ENCODE measurements at places on chromosomes 12 and 14. TPM values are rescaled to one million over a fixed set of nuclear protein-coding genes. Genes with fewer than 3 reads are reported as not detected.

DNA sequence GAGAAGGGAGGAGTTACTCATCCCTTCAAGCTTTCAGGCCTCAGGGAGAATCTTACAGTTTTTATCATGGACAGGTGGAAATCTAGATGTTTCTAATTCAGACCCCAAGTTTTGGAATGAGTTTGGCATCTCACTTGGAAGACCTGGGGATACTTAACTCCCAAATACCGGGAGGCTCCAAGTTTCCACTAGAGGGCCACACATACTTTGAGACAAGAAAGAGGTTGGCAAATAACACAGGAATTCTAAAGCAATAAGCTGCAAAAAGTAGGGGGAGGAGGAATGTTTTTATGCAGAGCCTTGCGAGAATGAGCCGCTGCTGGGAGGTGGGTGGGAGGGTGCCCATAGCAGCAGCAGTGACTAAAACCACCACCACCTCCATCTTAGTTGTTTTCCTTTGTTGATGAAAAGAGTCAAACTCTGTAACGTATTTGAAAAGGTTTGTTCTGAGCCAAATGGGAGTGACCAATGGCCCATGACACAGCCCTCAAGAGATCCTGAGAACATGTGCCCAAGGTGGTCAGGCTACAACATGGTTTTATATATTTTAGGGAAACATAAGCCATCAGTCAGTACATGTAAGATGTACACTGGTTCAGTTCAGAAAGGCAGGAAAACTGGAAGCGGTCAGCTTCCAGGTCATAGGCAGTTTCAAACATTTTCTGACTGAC, 34.2 kb upstream of the RNASE1 start:
- DNase-seq, result peak; percentile 48

DNA sequence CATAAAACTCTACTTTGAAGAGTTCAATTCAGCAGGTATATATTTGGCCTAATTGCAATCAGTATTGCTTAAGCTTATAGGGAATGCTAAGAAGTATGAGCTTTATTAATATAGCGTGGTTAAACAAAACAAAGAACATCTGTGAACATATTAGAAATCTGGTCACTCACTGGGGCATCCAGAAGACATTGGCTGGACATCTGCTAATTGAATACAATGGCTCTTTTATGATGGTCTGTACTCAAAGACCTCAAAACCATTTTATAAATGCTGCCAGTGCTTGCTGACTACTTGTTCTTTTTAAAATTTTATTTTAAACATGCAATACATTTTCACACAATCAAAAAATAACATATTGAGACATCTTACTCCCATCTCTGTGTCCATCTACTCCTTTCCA, 173.0 kb downstream of the STXBP6 start:
- DNase-seq, result no peak

DNA sequence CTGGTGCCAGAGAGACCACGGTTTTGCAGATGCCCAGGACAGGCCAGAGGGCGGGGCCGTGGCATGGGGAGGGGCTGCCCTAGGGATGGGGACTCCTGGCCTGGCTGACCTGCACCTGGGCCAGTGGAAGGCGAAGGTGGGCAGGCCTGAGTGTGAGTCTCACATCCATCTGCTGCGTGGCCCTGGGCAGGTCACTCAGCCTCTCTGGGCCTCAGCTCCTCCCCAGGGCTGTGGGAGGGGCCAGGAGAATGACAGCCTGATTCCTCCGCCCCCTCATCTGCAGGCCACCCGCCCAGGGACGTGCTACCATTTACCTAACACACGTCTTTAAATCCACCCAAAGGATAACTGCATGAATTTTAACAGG, 90.9 kb downstream of the GALNT9 start:
- no peak for DNase-seq

GRCh38 chr12:74391283-74391682, 146.4 kb upstream of the ATXN7L3B start:
- no peak for DNase-seq

DNA sequence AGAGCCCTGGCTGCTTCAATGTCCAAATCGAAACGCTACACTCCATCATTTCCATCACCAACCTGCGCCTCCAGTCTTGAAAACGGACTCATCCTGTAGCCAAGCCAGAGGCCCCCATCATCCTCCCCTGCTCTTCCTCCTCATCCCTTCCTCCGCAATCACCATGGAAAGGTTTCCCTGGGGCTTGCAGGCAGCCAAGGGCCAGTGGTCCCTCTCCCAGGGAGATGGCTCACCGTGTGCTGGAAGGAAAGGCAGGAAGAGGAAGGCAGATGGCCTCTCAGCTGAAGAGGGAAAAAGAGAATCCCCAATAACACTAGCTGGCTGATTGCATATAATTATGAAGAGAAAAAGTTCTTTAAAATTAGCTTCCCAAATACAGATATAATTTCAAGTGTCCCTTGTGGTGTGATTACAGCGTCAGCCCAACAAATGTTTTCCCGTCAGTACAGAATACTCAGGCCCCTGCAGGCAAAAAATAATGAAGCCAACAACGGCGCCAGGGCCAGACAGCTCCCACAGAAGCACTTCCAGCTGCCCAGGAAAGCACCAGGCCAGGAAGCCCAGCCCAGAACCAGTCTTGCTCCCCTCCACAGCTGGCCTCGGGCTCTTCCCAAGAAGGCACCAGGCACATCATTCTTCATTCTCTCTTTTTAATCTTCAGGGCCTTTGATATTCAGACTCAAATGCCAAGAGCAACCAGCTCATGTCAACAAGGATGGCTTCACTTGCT, 24.7 kb downstream of the ITPK1 start:
- DNase-seq, result no peak

DNA sequence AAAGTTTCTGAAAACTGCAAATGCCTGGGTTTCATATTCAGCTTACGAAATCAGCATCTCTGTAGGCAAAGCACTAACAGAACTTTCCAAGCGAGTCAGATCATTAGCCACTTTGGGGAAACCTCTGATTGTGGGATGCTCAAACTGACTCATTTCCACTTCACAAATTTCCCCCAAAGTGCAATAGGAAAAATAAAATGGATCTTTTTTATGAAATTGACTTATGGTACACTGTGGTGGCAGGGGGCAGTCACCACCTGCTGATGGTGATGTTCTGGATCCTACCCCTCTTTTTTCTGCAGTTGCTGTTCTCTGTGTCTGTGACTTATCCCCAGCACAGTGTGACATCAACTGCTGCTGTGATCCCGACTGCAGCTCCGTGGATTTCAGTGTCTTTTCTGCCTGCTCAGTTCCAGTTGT, 5.6 kb downstream of the TCTN1 start:
- DNase-seq, result no peak

C1S gene
- 5.3 TPM for total RNA-seq

TSFM gene
- 48.0 TPM for total RNA-seq

PNP gene
- total RNA-seq, result 59.1 TPM

KRT82 gene
- not detected for total RNA-seq

PSMA6 gene
- 247 TPM for total RNA-seq

ZBTB42 gene
- total RNA-seq, result 9.1 TPM

ASB2 gene
- total RNA-seq, result not detected

GPX2 gene
- total RNA-seq, result 39.3 TPM

Data from Caco-2 (cell line).